Left renal pelvis (tissue), 4 donors: ENCODE measurements at places on chromosomes 13 and 19.

DNA sequence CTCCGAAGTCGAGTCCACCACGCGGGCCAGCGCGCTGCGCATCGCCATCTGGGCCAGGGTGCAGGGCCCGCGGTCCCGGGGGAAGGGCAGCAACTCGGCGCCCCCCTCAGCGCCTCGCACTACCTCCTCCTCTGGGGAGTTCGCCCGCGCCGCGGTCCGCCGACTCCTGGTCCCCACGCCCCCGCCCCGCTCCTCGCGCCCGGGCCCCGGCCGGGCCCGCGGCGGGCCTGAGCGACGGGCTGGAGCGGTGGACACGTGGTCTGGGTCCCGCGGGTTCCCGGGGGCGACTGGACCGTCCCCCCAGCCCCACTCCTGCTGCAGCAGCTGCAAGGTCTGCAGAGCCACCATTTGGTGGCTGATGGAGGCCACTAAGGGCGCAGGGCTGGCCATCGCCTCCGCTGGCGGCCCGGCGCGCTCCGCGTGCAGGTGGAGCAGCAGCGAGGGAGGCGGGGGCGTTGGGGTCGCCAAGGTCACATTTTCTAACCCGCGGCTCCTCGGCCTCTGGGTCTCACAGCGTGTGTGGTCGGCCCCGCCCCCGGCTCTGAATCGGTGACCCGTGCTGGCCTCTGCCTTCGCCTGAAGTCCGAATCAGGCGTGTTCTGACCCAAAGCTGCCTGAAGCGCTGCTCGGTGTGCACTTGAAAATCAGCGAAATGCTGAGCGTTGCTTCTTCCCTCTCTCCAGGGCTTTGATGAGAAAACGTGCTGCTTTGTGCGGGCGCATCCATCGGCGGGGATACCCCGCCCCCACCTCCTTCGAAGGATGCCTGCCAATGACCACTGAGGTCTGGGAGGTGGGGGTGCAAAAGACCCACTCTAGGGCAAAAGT is at the start of gene DLEU7:
TSS of gene DLEU7 (minus strand) at position 436 of the 827 bp plus-strand sequence. CDS start at position 390, 46 bp downstream.
- no peak for DNase-seq

DNA sequence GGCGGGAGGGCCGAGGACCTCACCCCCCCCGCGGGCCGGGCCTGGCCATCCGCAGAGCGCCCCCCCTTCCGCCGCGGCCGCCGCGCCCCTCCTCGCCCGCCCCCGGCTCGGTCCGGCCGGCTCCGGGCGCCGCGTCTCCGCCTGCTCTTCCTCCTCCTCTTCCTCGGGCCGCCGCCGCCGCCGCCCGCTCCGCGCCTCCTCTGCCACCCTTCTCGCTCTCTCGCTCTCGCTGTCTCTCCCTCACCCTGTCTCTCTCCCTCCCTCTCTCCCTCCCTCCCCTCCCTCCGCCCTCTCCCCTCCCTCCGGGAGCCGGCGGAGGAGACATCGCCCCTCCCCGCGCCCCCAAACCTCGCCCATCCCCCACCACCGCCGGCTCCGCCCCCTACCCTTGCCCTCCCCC is at the start of gene SHANK1:
TSS of gene SHANK1 (minus strand) at position 237 of the 400 bp plus-strand sequence. CDS start 2,883 bp downstream, outside the sequence.
- DNase-seq: no peak

DNA sequence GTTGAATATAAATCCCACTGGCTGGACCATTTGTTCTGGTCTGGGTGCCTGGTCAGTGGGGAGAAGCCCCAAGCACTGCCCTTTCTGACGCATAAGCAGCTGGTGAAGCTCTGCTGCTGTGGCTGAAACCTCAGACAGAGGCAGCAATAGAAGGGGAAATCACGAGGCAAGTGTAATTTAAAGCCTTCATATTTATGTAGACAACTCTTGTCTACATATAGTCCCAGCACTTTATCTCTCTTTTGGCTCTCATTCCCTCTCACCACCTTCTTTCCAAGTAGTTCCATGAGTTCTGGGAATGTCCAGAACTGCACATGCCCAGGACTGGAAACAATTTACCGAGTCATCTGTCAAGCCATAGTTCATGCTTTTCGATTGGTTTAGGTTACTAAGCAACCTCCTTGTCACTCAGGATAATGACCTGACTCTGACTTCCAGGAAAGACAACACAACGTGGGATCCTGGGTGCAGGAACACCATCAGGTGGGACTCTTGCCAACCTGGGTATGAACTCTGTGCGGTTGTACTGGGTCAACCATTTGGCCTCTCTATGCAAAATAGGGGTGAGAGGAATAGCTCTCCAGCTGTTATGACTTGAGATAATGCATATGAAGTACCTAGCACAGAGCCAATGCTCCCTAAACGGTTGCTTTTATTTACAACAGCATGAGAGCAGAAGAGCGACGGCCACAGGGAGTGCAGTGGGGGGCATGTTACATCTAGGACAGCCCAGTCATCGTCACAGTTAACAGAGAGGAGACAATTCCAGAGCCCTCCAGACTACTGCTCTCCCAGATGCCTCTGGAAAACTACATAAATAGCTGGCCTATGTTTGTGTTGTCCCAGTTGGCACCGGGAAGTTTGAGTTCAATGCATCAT is 321.9 kb downstream of the FOXO1 start:
- no peak for DNase-seq

DNA sequence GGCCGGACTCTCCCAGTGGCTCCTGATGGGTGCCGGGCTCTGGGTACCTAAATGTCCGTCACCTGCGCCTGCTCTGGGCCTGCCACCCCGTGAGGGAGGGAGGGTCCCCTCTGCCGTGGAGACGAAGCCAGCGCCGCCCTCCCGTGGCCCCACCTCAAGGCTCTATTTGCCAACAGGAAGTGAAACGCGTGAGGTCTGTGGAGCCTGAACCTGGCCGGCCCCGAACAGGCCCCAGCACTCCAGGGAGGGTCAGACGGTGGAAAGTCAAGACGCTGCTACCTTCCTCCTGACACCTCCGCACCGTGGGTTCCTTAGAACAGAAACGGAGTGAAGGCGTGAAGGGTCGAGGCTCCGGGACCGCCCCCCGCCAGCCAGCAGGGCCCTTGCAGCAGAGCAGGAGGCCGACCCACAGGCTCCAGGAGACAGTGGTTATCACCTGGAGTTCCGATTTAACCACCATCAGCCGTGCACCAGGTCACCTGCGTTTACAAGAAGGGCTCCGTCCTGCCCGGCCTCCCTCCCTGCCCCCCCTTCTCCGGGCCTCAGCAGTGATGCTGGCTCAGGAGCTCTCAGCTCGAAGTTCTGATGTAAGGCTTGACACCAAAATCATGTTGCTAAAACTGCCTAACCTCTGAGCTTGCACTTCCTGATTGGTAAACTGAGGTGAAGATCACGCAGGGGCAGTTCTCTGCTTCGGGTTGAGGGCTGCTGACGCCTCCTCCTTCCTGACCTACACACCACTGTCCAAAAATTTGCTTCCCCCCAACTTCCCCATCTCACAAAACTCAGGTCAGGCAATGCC is 50.9 kb upstream of the C13orf46 start:
- no peak for DNase-seq

DNA sequence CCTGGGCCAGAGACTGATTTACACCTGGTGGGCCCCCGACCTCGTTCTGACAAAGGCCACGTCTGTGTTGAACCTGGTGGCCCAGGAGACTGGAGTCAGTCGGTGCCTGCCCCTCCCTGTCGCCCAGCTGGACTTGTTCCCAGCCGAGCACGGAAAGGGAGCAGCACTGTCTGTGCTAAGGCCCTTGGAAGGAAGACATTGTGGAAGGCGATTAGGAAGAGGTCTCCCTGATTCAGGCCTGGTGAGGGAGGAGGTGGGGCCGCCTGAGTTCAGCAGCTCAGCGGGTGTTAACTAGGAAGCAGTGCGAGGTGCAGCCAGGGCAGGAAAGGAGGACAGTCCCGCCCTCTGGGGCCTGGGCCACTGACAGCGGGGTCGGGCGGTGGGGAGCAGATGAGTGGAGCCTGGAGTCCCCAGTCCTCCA is 64.7 kb downstream of the GPR12 start:
- no peak for DNase-seq

DNA sequence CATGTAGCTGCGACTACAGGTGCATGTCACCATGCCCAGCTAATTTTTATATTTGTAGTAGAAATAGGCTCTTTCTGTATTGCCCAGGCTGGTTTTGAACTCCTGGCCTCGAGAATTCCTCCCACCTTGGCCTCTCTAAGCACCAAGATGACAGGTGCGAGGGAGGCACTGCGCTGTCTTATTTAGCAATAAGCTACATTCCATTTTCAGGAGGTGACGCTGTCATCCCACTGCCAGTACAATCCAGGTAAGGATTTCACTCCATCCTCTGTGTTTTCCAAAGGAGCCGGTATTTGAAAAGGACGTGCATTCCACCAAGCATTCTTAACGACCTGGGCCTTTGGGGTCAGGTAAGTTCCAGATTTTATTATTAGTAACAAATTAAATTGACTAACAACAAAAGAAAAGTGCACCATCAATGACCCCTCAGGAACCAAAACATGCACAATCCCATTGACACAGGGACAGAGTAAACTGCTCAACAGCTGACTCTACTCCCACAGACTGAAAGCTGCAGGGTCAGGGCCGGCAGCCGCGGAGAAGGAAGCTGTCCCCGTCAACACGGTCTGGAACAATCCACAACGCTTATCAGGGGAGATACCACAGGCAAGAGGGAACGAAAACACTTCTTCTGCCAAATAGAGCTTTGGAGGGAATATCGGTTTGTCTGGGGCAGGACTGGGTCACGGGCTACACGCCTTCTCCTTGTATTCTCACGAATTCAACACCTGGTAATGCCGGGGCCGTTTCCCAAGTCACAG is 82.8 kb downstream of the INSR start:
- peak; percentile 45 for DNase-seq

- DNase-seq: no peak
Measured at GRCh38 chr13:23828866-23829265, 60.3 kb downstream of the MIPEP start.

DNA sequence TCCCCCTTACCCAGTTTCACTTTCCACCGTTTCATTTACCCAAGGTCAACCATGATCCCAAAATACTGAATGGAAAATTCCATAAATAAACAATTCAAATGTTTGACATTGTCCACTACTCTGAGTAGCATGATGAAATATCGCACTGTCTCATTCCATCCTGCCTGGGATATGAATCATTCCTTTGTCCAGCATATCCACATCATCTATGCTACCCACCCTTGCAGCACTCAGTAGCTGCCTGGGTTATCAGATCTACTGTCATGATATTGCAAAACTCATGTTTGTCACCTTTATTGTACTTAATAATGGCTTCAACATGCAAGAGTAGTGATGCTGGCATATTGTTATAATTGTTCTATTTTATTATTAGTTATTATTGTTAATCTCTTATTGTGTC is 263.9 kb upstream of the NBEA start:
- DNase-seq: no peak

- DNase-seq: no peak
Measured at GRCh38 chr13:99087954-99088491, 110.2 kb upstream of the DOCK9 start.

DNA sequence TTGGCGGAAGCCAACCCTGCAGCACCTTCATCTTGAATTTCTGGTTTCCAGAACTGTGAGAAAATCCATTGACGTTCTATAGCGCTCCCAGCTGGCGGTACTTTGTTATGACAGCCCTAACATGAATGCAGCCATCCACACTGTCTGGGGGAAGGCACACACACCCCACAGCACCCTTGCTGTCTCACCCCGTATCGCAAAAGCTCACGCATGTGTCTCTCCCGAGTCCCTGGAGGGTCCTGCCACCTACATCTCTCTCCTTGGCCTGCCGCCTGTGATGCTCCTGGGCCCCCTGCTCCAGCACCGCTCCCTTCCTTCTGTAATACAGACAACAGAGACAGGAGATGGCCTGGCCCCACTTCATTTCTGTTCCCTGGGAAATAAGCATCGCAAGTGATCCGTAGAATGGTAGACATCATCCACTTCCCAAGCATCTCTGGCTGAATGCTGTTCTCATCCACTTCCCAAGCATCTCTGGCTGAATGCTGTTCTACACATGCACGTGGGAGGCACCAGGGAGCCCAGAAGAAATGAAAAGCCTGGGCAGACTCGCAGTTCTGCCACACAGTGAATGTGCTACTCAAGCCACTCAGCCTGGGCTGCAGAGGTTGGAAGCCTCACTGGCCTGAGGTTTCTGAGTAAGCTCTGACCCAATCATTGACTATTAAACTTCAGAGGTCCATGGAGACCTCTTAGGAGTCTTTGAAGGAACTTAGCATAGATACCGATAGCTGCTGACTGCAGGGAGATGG is 29.6 kb downstream of the EPN1 start:
- no peak for DNase-seq

DNA sequence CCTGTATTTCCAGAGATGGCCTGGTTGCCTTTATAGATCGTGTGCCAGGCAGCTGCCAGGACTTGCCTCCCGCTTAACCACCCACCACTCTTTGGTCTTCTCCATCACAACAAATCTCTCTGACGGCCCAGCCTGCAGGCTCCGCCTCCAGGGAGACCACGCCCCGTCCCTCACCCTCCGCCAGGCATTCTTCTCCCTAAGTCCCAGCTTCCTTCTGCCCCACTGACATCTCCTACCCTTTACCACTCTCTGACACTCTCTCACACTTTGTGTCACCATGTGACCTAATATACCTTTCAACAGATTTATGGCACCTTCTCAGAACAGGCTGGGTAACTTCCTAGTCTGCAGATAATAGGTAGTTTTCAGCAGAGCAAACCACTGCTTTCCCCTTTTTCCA is 95.1 kb downstream of the CAB39L start:
- DNase-seq: no peak

DNA sequence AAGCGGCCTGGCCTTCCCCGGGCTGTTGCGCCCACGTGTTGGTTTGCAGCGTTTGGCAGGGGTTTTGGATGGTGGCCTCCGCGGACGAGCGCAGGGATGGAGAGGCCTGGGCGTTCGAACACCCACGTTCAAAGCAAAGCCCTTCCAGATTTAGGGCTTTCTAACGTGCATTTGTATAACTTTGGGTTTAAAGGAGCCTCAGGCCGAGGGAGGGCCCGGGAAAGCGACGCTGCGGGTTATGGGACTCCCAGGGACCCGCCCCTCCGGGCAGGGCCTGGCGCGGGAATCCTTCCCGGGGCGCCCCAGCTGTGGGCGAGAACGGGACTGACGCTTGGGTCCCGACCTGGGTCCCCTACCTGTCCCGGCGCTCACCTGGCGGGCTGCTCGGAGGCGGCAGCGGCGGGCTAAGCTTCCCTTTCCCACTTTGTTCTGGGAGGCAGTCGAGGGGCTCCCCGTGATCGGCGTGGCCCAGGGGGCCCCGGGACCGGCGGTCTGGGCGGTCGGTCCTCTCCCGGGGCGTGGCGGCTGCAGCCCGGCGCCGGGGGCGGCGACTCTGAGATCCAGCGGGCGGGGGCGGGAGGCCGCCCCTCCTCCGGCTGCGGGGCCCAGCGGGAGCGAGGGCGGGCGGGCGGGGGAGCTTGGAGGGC is at the start of gene FBXO17:
TSS of gene FBXO17 (minus strand) at position 529 of the 647 bp plus-strand sequence. CDS start 25,423 bp downstream, outside the sequence.
- DNase-seq: peak; percentile 54
